ENCODE measurements at places on chromosomes 6 and 20. TPM values are rescaled to one million over a fixed set of nuclear protein-coding genes. Genes with fewer than 3 reads are reported as not detected.

The LHFPL5 gene
- not detected for total RNA-seq

The SMAP1 gene
- 26.3 TPM for total RNA-seq

The SLC22A2 gene
- total RNA-seq: not detected

The AVP gene
- total RNA-seq: not detected

The CST5 gene
- not detected for total RNA-seq

The PHF10 gene
- 54.8 TPM for total RNA-seq

The FKBP1C gene
- not detected for total RNA-seq

The ANKS1A gene
- 24.3 TPM for total RNA-seq

The C6orf15 gene
- not detected for total RNA-seq

The REM1 gene
- 4.4 TPM for total RNA-seq

The TTBK1 gene
- not detected for total RNA-seq

The PACRG gene
- total RNA-seq: not detected

The VWA7 gene
- total RNA-seq: 0.74 TPM

All from vagina (tissue), 2 donors.